Suprapubic skin (tissue), 4 donors: ENCODE measurements at places on chromosomes 11 and 22.

GRCh38 chr11:2803186-2804091 lies 82.1 kb downstream of the CDKN1C start:
- peak; percentile 46 for DNase-seq
- H3K4me1 ChIP-seq, result peaks cover 15% of the 10 kb centered on the region
- H3K27ac ChIP-seq, result no peak overlapping the region
- no peaks in the 10 kb centered on the region for H3K36me3 ChIP-seq
- peaks cover 5% of the 10 kb centered on the region for H3K27me3 ChIP-seq

GRCh38 chr11:113465786-113466185 lies 9.4 kb downstream of the DRD2 start:
- no peaks in the 10 kb centered on the region for H3K4me1 ChIP-seq
- H3K27me3 ChIP-seq, result peaks cover 13% of the 10 kb centered on the region
- H3K36me3 ChIP-seq, result no peaks in the 10 kb centered on the region
- H3K27ac ChIP-seq, result no peak overlapping the region
- no peak for DNase-seq
- H3K4me3 ChIP-seq, result no peak overlapping the region

DNA sequence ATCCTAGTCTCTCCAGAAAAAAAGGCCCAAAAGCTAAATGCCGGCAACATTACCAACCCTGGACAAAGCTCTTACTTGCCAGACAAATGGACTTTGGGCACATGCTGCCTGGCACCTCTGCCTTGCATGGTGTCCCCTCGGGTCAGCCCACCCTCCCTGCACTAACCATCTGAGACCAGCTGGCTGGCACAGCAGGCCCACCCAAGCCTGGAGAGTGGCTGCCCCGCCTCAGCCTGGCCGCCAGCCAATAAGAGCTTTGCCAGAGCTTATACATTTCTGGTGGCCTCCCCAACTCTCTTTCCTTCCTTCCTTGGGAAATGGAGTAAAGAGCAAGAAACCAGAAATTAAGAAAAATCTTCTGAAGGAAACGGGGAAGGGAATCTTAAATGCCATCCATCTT lies 24.5 kb downstream of the MCHR1 start:
- no peak for DNase-seq
- H3K36me3 ChIP-seq, result no peaks in the 10 kb centered on the region
- H3K4me3 ChIP-seq, result no peak overlapping the region
- H3K4me1 ChIP-seq, result peaks cover 4% of the 10 kb centered on the region

DNA sequence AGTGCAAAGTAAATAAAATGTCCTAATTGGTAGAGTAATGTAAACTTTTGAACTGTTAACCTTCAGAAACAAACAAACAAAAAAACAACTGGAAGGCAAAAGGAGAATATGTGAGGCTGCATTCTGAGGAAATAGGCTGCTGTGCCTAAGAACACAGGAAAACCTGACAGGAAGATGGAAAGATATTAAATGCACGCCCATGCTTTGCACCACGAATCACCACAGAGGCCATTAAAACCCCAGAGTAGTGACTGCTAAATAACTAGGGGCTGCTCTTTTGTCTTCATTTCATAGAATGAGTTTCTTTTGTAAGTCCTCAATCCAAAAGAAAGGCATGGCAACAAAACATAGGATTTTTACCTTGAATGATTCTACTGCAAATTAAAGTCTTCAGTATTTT lies 436.0 kb downstream of the RAB38 start:
- no peak overlapping the region for H3K4me3 ChIP-seq
- DNase-seq, result no peak
- H3K27ac ChIP-seq, result no peak overlapping the region
- no peaks in the 10 kb centered on the region for H3K27me3 ChIP-seq

- no peak overlapping the region for H3K27ac ChIP-seq
- no peak for DNase-seq
- peaks cover 5% of the 10 kb centered on the region for H3K4me1 ChIP-seq
- no peaks in the 10 kb centered on the region for H3K27me3 ChIP-seq
Measured at GRCh38 chr11:79055856-79056631, 384.8 kb downstream of the TENM4 start.

DNA sequence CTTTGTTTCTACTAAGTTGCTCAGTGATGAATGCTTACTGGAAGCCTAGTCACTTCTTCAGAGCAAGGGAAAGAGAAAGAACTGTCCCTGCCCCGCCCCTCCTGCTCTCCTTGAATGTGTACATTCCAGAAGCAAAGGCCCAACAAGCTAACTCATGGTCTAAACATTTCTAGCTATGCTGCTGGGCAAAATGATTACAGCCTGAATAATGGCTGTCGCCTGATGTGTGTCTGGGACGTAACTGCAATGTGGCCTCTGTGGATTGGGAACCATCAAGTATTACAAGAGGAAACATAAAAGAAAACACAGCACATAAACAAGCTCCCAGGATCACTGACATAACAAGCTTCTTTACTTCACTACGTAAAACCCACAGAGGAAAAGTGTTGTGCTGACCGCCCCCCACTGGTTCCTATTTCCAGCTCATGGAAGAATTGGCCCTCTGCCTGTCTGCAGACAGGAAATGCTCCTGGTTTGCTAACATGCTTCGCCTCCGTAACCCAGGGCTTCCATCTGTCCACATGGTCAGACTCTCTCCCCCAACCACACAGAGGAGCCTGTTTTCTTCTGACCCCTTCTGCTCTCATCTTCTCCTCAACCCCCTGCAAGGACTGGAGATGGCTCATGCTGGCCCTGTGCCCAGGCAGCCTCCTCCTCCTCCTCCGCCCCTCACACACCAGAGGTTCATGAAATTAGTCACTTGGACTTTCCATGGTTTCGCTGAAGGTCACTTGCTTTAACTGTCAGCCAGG lies 187.2 kb downstream of the MAML2 start:
- H3K27ac ChIP-seq, result peak overlapping the region; percentile 56
- H3K4me1 ChIP-seq, result peaks cover 48% of the 10 kb centered on the region
- no peaks in the 10 kb centered on the region for H3K27me3 ChIP-seq
- no peaks in the 10 kb centered on the region for H3K36me3 ChIP-seq

DNA sequence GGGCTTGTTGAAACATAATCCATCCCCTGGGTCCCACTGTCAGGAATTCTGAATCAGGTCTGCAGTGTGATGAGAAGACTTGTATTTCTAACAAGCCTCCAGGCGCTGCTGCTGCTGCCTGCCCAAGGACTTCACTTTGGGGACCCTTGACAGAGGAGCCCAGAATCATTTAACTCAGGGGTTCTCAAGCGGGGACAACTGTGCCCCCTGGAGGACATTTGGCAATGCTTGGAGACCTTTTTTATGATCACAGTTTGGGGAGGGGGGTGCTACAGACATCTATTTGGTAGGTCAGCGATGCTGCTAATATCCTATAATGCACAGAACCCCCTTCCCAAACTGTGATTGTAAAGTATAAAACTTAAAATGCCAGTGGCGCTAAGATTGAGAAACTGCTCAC lies 312.8 kb downstream of the OPCML start:
- no peak overlapping the region for H3K27ac ChIP-seq
- peaks cover 16% of the 10 kb centered on the region for H3K27me3 ChIP-seq
- H3K4me1 ChIP-seq, result no peaks in the 10 kb centered on the region
- no peak for DNase-seq
- no peak overlapping the region for H3K4me3 ChIP-seq
- H3K36me3 ChIP-seq, result no peaks in the 10 kb centered on the region

GRCh38 chr11:2287091-2287490 lies 14.6 kb downstream of the C11orf21 start:
- H3K27me3 ChIP-seq, result peaks cover 33% of the 10 kb centered on the region
- H3K36me3 ChIP-seq, result no peaks in the 10 kb centered on the region
- peaks cover 6% of the 10 kb centered on the region for H3K4me1 ChIP-seq
- DNase-seq, result no peak
- no peak overlapping the region for H3K27ac ChIP-seq
- H3K4me3 ChIP-seq, result no peak overlapping the region
